Lower lobe of right lung (tissue), 2 donors: ENCODE measurements at places on chromosomes 2 and 18. TPM values are rescaled to one million over a fixed set of nuclear protein-coding genes. Genes with fewer than 3 reads are reported as not detected.

The HOXD10 gene
- total RNA-seq: not detected

The CHN1 gene
- 16.8 TPM for total RNA-seq

DNA sequence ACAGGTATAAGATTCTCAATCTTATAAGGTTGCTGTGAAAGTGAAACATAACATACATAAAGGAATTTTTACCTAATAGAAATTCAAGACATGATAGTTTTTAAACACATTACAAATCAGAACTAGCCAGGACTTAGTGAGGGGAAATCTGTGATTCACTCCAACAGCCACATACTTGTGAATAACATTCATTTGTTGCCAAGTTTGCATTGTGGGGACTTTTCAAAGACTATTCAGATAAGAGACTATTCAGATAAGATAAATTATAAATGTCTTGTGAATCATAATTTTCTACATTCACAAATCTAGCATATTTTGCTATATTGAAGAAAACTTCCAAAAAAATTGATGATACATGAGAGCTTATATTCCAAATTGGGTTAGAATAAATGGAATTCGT, 345.3 kb upstream of the CDH20 start:
- H3K4me1 ChIP-seq: no peaks in the 10 kb centered on the region
- H3K4me3 ChIP-seq: no peak overlapping the region
- DNase-seq: no peak

DNA sequence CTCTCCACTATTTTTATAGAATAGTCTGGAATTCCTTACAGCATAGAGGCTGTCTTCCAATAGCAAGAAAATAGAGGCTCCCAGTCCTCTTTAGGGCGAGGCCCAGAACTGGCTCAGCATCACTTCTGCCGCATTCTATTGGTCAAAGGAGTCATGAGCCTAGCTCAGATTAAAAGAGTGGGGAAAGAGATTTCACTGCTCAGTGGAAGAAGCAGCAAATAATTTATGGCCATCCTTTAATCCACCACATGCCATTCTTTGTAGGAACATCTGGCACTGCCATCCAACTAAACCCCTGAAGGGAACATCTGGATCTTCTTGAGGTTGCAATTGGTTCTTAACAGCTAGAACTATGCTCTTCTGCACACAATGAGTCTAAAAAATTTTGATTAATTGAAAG, 43.4 kb upstream of the NEUROD1 start:
- H3K4me1 ChIP-seq: no peaks in the 10 kb centered on the region
- H3K36me3 ChIP-seq: no peaks in the 10 kb centered on the region
- no peaks in the 10 kb centered on the region for H3K27me3 ChIP-seq
- H3K4me3 ChIP-seq: no peak overlapping the region

GRCh38 chr2:113012436-113013335, 7.4 kb downstream of the IL36A start:
- no peak for DNase-seq
- H3K27me3 ChIP-seq: no peaks in the 10 kb centered on the region
- no peaks in the 10 kb centered on the region for H3K36me3 ChIP-seq
- no peak overlapping the region for H3K27ac ChIP-seq
- no peak overlapping the region for H3K4me3 ChIP-seq
- H3K4me1 ChIP-seq: no peaks in the 10 kb centered on the region

The ZEB2 gene
- total RNA-seq: 220 TPM

The LRRC30 gene
- not detected for total RNA-seq

DNA sequence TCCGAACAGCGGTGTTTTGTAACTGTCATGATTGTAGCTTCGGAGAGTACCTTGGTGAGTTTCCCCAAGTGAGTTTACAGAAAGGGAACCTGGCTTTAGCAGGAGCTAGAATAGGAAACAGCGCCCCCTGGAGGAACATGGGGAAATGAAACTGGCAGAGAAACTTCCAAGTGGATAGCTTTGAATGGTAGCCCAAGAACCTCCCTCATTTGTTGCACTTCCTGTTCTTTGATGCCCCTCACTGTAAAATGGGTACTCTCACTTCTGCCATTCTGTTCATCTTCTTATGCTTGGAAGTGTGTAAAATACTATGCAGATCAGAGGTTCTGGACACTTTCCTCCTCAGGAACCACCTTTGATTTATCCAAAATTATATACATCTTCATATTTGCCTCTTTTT, 36.2 kb downstream of the CHST10 start:
- H3K4me3 ChIP-seq: no peak overlapping the region
- peak; percentile 73 for DNase-seq
- H3K27ac ChIP-seq: no peak overlapping the region
- peaks cover 5% of the 10 kb centered on the region for H3K4me1 ChIP-seq

GRCh38 chr2:88452980-88453582, 588 bp upstream of the FOXI3 start:
- H3K27me3 ChIP-seq: peaks cover 83% of the 10 kb centered on the region
- no peaks in the 10 kb centered on the region for H3K36me3 ChIP-seq
- H3K27ac ChIP-seq: no peak overlapping the region
- H3K4me3 ChIP-seq: no peak overlapping the region
- DNase-seq: no peak

The SP5 gene
- total RNA-seq: 1.9 TPM

- H3K4me3 ChIP-seq: no peak overlapping the region
- H3K27me3 ChIP-seq: no peaks in the 10 kb centered on the region
- H3K4me1 ChIP-seq: no peaks in the 10 kb centered on the region
- H3K36me3 ChIP-seq: no peaks in the 10 kb centered on the region
- no peak overlapping the region for H3K27ac ChIP-seq
Measured at GRCh38 chr18:70387027-70387426, 98.2 kb downstream of the SOCS6 start.

The GBX2 gene
- total RNA-seq: not detected

DNA sequence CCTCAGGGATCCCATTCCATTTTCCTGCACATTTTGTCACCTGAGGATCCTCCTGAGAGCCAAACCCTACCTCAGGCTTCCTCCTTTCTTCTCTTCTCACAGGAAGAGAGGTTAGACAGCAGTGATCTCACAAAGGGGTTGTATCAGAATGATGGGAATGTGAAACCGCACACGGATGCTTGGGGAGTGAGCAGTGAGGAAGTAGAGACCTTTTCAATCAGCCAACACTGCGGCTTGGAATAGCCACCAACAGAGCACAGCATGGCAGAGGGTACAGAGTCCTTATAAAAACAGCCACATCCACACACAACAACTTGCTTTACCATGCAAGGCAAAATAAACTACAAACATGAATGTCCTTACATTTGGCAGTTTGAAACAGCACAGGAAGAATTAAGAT, 8.7 kb downstream of the TMEM182 start:
- H3K27me3 ChIP-seq: no peaks in the 10 kb centered on the region
- no peaks in the 10 kb centered on the region for H3K4me1 ChIP-seq
- DNase-seq: no peak
- no peak overlapping the region for H3K4me3 ChIP-seq
- no peaks in the 10 kb centered on the region for H3K36me3 ChIP-seq

DNA sequence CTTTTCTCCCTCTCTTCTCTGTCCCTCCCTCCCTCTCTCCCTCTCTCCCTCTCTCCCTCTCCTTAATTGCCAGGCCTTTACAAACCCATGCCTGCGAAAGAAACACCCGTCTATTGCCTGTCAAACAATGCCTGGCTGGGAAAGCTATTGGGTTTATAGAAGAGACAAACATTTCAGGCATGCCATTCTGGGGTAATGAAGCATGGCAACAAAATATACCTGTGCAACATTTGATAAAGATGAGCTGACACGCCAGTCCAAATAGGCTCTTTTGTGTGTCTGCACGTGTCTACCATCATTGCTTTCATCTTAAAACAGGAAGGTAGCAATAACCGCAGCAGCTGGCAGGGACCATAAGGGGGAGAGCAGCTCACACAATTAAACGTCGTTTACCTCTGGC, 282.1 kb downstream of the ZNF516 start:
- H3K4me1 ChIP-seq: no peaks in the 10 kb centered on the region
- DNase-seq: no peak
- H3K4me3 ChIP-seq: no peak overlapping the region
- no peak overlapping the region for H3K27ac ChIP-seq
- H3K27me3 ChIP-seq: no peaks in the 10 kb centered on the region
